ENCODE measurements at places on chromosomes 16 and 17.

GRCh38 chr16:72131036-72131435 is 37.4 kb downstream of the DHX38 start:
- DNase-seq: no peak

- no peak for DNase-seq
Measured at GRCh38 chr17:50461550-50462132, 7.0 kb downstream of the CHAD start.

DNA sequence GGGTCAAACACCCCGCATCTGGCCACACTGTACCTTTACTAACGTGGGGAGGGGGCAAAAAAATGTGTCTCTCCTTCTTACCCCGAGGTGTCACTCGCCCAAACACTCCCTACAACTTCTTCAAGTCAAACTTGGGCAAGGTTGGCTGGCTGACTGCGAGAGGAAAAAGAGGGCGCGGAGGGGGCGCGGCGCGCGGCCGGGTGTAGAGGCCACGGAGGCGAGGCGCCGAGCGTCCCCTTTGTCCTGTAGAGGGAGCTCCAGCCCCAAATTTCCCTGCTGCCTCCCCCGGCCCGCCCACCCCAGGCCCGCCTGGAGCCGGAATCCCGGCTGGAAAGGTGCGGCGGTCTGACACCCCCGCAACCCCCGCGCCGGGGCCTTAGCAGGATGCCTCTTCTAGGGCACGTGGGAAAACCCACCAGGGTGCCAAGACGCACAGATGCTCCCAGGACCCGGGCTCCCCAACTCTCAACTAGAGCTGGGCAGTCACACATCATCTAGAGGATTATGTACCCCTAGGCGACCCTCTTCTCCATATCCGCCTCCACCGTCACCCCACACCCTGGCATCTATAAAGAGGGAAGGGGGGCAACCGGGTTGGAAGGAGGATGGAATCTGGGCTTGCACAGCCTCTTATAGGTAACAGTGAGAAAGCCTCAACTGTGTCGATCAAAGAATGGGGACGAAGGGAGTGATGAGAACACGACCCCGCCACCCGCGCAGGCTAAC is 4.2 kb downstream of the IRX3 start:
- peak; percentile 54 for DNase-seq

DNA sequence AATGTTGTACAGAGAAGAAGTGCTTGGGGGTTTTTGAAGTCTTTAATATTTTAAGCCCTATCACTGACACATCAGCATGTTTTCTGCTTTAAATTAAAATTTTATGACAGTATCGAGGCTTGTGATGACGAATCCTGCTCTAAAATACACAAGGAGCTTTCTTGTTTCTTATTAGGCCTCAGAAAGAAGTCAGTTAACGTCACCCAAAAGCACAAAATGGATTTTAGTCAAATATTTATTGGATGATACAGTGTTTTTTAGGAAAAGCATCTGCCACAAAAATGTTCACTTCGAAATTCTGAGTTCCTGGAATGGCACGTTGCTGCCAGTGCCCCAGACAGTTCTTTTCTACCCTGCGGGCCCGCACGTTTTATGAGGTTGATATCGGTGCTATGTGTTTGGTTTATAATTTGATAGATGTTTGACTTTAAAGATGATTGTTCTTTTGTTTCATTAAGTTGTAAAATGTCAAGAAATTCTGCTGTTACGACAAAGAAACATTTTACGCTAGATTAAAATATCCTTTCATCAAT is 57.8 kb downstream of the HLF start:
- DNase-seq: no peak

DNA sequence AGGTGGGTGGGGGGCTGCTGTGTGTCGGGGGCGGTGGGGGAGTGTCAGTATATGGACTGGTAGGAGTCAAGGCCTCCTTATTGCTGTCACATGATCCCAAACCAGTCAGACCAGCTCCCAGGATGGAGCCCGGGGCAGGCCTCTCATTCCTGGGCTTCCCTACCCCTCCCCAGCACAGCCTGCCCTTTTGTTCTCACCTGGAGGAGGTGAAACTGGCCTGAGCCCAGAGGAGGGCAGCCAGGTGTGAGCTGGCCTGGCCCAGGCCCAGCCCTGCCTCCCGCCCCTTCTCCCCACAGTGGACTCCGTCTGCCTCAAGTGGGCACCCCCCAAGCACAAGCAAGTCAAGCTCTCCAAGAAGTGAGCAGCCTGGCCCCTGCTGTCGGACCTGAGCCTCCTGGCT is 4.6 kb downstream of the PRSS8 start:
- DNase-seq: no peak

DNA sequence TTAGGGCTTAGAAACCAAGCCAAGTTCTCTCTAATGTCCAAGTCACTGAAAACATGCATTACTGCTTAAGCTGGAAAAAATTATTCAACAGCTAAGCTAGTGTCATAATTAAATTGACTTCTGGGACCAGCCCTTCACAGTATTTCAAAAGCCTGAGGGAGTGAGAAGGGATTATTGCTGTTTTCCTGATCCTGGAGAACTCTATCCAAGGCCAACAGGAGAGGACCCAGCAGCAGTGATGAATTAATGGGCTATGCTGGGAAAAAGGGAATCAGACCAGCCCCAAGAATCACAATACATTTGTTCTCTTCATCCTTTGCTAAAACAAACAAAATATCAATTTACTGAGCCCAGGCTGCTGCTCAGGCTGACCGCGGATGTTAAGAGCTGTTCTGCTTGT is 34.5 kb upstream of the CLEC3A start:
- no peak for DNase-seq

DNA sequence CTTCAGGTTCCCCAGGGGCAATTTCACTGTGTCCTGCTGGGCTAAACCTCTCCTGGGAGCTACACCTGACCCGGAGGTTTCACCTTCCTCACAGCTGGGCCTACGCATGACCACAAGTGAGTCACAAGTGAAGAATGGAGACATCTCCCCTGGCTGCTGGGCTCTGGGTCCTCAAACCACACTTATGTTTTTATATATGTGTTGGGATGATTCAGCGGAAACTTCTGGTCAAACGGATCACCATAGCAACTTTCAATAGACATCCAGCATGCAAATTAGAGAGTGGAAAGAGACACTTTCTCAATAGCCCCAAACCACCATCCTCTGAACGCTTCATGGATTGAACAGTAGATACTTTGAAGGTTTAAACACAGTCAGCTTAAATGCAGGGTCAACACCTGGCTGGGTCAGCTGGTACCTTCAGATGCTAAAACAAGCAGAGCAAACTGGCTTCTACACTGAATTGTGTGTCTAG is 28.0 kb upstream of the MAF start:
- no peak for DNase-seq

- DNase-seq: no peak
Measured at GRCh38 chr16:84616515-84616914, 1.4 kb downstream of the COTL1 start.

- DNase-seq: peak; percentile 71
Measured at GRCh38 chr17:7136266-7136877, 21.8 kb upstream of the ASGR2 start.

DNA sequence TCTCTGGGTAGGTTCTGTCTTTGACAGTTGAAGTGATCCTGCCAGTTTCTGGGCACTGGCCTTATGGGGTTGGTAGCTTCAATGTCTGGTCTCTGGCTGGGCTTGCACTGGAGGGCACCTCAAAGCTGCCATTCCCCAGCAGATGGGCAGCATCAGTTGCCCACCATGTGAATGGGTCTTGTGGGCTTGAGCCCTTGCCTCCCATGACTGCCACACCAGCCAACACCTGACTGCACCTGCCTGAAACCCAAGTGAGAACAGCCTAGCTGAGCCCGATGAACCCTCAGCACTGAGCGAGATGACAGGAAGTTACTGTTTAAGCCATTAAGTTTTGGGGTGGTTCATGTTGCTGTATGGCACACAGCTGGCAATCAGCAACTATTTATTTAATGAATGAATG is 69.1 kb upstream of the AXIN2 start:
- DNase-seq: no peak

DNA sequence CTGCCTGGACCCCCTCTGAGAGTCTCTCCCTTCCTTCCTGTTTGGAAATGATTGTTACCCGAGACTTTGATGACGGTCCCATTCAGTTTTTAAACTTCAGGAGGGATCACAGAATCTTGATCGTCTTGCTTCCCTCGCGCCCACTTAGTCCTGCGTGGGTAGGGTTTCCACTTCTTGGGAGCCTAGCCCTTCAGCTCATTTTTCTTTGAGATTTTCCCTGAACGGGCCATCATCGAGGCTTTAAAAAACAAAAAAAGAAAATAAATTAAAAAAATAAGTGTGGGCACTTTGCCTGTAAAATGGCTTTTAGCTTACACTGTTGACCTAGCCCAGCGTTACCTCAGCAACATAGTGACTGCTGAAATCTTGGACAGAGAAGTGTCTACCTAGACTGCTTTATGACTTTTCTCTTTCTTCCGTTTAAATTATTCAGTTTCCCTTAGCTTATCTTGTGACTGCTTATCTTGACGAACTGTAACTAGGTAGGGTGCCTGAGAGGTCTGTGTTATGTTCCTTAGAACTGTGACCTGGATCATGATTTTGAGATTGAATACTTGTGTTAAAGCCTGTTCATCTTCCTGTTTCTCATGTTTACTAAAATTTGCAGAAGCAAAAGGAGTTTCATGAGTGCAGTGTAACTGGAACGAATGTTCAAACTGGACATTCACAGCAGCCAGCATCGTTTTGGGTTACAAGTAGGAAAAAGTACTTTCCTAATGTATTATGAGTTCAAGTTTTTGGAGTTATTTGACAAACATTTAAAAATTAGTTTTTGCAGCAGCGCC is 874 bp downstream of the WWP2 start:
- peak; percentile 49 for DNase-seq

DNA sequence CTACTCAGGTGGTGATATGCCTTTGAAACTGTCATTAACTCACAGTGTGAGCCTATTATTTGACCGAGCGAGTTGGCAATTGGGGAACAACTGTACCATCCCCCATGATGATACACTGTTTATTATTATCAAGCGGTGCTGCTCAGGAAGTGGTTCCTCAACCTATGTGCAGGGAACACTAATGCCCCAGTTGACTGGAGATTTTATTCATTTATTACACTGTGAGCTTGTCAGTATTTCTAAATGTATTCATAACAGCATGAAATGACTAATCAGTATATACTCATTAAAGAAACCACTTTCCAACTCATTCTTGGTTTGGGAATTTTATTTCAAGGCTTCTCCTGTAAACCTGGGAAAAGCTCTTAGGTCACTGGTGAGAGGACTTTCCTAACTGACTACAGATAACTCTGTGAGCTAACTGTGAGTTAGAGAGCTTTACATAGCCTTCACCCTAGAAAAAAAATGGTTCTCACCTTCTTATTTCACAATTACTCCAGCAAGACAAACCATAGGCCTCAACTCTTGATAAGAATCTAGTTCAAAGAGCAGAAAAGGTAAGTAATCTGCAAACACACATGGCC is 42.4 kb downstream of the NXPH3 start:
- no peak for DNase-seq

GRCh38 chr17:8705427-8705826 is 39.2 kb downstream of the CCDC42 start:
- DNase-seq: no peak

GRCh38 chr16:1367486-1368174 is 15.9 kb downstream of the GNPTG start:
- no peak for DNase-seq

Data from hindlimb muscle (tissue), 1 donor.